ENCODE measurements at places on chromosomes 12 and 14.

GRCh38 chr12:75480469-75480949, at the start of gene GLIPR1:
TSS of gene GLIPR1 (plus strand) at chr12:75480755. CDS start at chr12:75480881, 126 bp downstream.
- DNase-seq, result no peak

GRCh38 chr12:118402251-118402650, 25.9 kb downstream of the SUDS3 start:
- DNase-seq, result no peak

- no peak for DNase-seq
Observed at GRCh38 chr12:32290411-32290810, 108.9 kb upstream of the FGD4 start.

DNA sequence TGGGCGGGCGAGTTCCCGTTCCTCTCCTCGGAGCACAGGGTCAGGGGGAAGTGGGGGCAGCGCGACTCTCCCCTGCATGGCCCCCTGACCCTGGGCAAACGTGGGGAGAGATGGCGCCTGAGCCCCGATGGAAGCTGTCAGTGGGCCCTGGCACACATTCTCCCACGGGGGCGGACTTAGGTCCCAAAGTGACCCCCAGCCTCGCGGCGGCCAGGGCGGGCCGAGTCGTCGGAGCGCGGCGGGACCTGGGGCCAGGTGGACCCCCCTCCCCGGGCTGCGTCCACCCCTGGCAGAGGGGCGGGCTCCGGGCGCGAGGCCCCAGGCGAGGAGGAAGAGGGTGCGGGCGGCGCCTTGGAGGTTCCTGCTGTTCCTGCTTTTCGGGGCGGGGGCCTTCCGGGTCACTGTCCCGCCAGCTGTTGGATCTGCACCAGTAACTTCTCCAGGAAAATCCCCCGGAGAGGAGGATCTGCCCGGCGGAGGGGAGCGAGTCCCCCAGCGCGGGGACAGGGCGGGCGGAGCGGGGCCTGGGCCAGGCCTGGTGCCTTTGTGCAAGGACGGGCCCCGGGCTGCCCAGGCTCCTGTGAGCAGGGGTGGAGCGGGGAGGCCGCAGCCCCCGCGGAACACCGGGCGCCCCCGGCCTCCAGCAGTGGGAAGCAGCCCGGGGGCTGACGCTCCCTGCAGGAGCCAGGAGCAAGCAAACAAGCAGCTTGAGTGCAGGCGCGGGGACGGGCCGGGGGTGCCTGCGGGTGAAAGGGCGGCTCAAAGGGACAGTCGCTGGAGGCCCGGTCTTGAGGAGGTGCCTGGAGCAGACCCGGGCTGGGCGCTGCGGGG, 15.3 kb downstream of the TNFAIP2 start:
- no peak for DNase-seq

DNA sequence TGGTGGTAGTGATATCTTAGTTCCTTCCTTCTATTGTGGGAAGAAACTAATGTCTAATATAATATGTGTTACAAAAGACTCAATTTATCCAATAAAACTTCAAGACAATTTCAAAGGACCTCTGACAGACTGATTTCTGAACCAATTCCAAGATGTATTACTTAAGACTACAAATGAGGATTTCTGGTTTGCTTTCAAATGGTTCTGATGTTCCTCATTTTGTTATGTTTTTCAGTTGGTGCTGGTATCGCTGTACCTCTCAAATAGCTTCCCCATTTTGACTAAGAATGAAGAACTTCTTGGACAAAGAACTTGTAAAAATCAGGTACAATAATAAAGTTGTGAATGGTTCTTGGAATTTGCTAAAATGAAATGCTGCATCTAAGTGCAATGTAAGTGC, 19.4 kb upstream of the MBIP start:
- no peak for DNase-seq

DNA sequence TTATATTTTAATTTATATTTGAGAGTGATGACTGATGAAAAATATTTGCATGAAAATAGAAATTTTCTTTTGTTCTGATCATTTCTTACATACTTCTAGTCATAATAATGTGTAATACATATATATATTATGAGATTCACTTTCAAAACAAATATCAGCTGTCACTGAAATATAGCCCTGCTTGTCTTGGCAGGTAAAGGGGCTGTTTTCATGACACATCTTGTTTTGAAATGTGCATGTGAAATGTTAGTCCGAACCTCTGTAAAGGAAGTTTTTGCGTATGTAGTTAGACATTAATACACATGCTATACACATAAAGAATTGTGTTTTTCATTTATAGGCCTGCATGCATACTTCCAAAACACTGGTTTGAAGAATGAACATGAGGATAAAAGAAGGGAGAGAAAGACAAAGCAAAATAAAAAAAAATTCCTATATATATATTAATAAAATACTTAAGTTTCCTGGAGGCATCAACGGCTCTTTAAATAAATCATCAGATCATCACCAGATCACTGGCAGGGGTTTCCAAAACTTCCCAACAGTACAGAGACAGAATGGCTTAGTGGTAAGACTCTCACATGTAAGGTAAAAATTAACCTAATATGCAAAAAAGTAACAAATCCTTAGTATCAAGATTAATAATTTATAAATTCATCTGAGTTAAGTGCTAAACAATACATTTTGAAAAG, 60.1 kb downstream of the SEL1L start:
- DNase-seq, result no peak

DNA sequence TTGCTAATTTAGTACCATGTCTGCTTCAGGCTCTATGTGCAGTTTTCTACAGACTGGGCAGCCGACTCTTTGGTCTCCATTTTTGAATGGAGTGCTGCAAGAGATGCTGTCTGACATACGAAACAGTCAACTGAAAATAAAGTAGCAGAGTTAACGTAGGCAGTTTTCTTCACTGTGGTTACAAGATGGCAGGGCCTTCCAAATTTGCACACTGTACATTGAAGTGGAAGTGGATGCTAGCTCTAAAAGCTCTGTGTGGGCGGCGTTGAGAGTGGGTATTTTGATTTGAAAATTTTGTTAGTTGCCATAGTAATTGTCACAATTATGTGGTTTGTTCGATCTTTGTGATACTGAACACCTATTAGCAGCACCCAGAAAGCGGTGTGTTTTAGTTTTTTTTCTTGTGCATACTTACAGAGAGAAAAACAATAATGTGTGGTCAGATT, 154.9 kb upstream of the ATP2B1 start:
- no peak for DNase-seq

- no peak for DNase-seq
Observed at GRCh38 chr14:54854181-54854580, 48.4 kb downstream of the GCH1 start.

DNA sequence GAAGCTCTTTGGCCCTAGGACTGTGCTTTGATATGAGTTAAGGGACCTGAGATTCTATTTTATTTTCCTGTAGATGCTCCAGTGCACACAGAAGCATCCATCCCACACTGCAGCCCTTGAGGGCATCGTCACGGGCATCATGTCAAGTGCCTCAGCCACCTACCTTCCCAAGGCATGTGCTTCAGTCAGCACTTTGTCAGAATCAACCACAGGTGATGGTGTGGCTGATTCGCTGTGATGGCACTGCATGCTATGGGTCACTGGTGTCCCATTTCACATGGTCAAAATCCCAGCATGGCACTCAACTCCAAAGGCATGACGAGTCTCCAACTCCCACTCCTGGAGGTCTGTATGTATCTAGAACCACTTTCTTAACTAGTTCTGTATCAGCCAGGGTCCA, 100.8 kb downstream of the AACS start:
- no peak for DNase-seq

GRCh38 chr12:33245434-33245833, 194.2 kb downstream of the SYT10 start:
- no peak for DNase-seq

GRCh38 chr12:132886529-132887477, 602 bp downstream of the CHFR start:
- DNase-seq, result no peak

- no peak for DNase-seq
Observed at GRCh38 chr14:49593016-49593415, 5.7 kb upstream of the LRR1 start.

- DNase-seq, result no peak
Observed at GRCh38 chr12:104802208-104802607, 155.9 kb downstream of the SLC41A2 start.

DNA sequence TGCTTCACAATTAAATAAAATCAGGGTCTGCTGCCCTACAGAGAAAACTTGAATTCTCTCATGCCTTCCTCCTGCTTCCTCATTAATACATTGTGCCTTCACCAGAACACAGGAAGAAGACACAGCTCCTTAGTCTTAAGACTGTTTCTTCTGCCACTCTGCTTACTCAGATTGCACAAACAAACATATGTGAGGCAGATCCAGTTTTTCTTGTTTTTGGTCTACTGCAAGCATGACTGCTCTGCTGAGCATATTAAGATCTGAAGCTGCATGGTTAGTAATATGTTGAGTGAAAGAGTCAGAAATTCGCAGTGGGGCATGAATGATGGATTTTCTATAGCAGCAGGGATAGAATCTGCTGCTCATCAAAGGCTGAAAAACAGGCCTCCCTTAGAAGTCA, 321.1 kb upstream of the STXBP6 start:
- DNase-seq, result no peak

- DNase-seq, result no peak
Observed at GRCh38 chr12:65490250-65490649, 211.8 kb downstream of the MSRB3 start.

- DNase-seq, result no peak
Observed at GRCh38 chr14:70096866-70097265, 91.9 kb downstream of the SLC8A3 start.

DNA sequence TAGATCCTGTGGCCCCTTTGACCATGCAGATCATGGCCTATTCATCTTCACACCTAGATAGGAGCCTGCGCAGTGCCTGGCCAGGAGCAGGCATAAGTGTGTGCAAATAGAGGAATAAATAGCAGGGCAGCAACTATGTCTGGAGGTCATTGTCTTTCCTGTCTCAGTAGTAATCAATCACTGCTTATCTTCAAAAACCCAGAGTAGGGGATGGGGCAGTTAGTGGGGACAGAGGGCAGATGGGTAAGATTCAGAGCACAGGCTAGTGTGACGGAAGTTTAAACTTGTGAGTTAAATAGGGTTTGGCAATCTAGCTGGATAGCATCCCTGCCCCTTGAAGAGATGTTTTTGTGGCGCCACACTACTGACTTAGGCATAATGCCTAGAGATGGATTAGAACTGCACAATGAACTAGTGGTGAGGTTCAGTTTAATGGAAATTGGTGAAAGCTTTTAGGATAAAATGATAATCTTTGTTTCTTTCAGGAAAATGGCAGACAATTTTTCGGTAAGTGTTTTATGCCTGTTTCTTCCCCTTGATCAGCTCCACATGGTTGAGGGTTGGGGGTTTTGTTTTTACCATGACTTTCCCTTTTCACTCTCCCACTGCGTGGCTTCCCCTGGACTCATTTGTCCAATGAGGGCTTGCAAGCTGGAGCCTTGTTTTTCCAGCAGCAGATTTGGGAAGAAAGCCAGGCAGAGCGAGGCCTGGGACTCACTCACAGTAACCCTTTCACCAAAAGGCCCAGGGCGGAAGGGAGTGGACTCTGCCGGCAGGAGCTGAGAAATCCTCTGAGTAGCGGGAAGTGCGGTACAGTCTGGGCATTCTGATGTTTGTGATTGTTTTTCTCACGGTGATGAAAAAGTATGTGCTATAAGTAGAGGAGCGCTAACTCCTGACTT, 8.1 kb downstream of the LGALS3 start:
- DNase-seq, result no peak

- no peak for DNase-seq
Observed at GRCh38 chr12:79127271-79127751, 262.7 kb downstream of the SYT1 start.

- no peak for DNase-seq
Observed at GRCh38 chr12:28578361-28578760, 388.1 kb downstream of the CCDC91 start.

GRCh38 chr12:4441355-4442335, 4.0 kb downstream of the FGF6 start:
- peak; percentile 58 for DNase-seq

- no peak for DNase-seq
Observed at GRCh38 chr14:83923842-83924241, 1606.1 kb upstream of the FLRT2 start.

GRCh38 chr14:55356913-55357312, 54.7 kb downstream of the ATG14 start:
- DNase-seq, result peak; percentile 44

GRCh38 chr14:50044042-50044651, 72.2 kb downstream of the VCPKMT start:
- no peak for DNase-seq

DNA sequence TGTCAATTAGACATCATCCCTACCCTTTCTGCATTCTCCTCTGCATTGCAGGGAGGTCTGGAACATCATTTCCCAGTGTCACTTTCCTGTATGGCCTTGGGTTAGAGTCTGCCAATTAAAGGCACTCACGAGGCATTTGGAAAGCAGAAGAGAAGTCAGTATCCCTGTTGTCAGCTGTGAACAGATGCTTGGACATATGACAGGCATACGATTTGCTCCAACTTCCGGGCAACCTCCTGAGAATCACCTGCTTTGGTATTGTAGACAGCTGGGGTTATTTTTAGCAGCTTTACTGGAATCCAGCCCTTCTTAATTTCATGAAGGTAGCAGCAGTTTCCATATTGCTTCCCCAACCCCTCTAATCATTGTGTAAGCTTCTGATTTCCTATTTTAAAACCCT, 88.7 kb upstream of the DHRS4 start:
- no peak for DNase-seq

GRCh38 chr12:53564278-53564677, 57.0 kb upstream of the NPFF start:
- no peak for DNase-seq

DNA sequence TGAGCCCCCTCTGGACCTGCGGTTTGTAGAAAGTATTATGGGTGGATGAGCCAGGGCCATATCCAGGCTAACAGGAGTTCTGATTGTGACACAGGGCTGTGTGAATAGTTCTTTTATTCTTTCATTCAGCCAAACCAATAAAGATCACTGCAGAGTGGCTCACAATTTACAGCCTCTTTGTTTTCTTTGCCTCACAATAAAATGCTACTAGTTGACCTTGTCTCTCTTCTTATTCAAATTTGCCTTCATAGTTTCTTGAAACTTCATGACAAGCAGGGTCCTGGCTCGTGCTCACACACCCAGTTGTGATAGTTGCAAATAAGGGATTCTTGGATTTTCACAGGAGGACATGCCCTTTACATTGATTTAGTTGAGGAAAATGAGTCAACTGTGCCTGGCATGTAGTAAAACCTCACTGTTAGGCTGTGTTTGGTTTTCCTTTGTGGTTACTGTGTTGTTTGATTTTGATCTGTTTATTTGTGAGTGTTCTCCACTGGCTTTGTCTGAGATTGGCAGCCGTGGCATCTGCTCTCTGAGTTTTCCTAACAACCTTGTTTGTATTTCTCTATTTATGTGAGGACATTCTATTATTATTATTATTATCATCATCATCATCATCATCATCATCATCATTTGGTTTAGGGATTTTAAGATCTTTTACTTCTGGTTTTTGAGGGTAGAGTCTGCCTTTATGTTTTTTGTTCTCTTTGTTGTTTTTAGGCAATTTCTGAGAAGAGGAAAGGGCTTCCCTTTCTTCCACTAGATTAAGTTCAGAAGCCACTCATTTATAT, 2.7 kb upstream of the KRT6B start:
- no peak for DNase-seq

Data from vagina (tissue), 2 donors.